NCI-H2029 (cell line): ENCODE measurements at places on chromosomes 5 and 9.

DNA sequence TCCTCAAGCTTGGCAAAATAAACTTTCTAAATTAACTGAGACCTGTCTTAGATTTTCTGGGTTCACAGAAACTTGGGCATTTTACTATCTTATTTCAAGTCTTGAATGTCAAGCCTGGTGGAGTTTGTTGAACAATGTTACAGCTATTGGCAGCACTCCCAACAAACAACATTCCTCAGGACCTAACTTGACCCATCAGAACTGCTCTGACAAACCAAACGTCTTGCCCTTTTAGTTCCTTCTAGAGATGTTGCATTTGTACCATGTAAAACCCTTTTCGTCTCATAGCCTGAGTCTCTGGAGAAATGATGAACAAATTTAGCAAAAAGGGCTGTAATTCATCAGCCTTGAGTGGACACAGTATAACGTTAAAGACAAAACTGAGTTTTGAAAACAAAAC is 51.1 kb downstream of the GNA14 start:
- DNase-seq = no peak

DNA sequence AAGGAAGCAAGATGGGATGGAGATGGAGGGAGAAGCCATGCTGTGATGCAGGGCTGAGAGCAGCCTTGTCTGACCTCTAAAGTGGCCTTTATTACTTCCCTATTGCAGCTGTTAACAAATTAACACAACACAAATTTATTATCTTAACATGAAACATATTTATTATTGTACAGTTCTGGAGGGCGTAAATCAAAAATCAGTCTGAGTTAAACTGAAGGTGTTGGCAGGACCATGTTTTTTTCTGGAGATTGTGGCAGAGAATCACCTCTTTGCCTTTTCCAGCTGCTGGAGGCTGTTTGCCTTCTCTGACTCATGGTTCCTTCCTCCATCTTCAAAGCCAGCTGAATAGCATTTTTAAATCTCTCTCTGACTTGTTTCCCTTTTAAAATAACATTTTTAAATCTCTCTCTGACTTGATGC is 7.2 kb upstream of the MCC start:
- DNase-seq = no peak

DNA sequence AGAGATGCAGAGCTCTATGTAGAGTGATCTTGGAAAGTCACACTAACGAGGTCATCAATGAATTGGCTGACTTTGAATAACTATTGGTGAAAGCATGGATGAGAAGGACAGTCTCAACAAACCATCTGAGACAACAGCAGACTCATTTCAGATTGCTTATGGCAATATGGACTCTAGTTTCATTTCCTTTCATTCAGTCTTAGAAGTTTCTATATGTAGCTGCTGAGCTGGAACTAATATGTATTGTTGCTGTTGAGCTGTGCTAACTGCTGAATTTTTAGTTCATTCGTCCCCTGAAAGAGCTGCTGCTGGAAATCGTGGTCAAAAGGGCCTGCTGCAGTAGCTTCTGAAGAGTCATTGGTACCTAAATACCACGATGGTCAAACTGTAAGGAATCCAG is 31.3 kb downstream of the TNFSF15 start:
- DNase-seq = no peak

DNA sequence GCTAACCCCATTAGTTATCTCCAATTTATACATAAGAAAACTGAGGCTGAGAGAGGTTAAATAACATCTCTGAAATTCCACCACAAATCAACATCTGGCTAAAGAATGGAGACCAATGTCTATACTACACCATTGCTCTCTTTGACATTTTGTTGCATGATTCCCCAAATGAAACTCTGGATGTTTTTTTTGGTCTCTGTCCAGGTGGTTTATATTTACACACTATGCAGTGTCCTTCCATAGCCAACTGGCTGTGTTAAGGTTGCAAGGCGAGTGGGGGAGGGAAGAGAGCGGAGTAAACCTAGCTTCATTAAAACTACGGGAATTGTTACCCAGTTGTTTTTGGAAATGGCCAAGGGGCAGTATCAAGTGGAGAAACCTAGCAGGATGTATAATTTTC is 67.2 kb downstream of the KIF4B start:
- DNase-seq = peak; percentile 19

GRCh38 chr5:172427202-172427601 is 27.1 kb downstream of the SH3PXD2B start:
- no peak for DNase-seq

GRCh38 chr9:98523231-98523901 is 185.4 kb downstream of the GABBR2 start:
- no peak for DNase-seq

GRCh38 chr5:34534523-34535103 is 121.5 kb upstream of the RAI14 start:
- no peak for DNase-seq

- no peak for DNase-seq
Observed at GRCh38 chr5:57002959-57003485, 51.1 kb upstream of the MIER3 start.

GRCh38 chr9:89065921-89066320 is 74.7 kb downstream of the S1PR3 start:
- no peak for DNase-seq
